RWPE2 (cell line): ENCODE measurements at places on chromosomes 3 and 15.

DNA sequence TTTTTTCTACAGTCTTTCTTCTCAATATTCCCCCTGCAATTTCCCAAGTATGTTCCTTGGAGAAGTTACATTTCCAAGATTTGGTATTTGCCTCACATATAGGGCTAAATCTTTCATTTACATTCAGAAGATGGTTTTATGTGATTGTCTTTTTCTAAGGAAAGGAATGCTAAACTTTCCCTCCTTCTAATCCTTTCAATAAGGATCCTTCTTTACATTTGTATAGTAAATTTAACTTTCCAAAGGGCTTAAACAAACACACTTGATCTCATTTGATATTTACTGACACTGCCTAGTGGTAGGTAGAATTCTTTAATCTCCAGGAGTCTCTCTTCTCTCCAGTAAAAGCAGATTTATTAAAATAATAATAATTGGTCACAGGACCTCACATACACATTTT lies 185.3 kb downstream of the LSAMP start:
- DNase-seq: no peak

GRCh38 chr3:44353355-44353924 lies 14.9 kb downstream of the TCAIM start:
- DNase-seq: no peak

DNA sequence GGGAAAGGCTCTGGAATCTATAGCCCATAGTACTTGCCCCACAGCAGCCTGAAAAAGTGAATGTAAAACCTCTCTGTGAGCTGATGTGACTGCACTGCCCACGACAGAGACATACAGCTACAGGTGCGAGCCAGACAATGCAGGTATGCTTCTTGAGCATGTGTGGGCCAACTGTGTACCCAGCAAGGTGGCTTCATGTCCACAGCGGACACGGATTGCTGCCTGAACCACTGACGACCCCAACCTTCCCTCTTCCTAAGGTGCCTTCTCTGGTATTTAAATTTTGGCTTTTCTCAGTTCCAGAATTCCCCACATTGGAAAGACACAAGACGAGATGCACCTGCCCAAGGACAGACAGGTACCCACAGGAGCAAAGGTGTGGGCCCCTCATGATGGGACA lies 65.8 kb downstream of the SCN5A start:
- no peak for DNase-seq

DNA sequence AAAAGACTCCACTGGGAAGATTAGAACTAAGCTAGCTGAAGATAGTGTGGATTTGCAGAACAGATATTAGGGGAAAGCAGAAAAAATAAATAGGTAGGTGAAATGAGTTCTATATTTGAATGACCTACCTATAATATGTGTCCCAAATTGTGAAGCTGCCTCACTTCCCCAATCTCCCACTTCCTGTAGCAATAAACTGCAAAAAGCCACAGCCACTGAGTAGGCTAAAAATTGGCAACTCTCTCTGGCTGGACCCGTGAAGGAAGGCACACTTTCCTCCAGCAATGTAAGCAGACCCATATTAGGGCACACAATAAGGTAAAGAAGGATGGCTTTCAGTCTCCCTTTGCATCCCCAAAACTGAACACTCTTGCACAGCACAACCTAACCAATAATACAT lies 43.7 kb upstream of the NECTIN3 start:
- DNase-seq: no peak

GRCh38 chr3:62201438-62202035 lies 171.8 kb downstream of the FEZF2 start:
- DNase-seq: no peak

DNA sequence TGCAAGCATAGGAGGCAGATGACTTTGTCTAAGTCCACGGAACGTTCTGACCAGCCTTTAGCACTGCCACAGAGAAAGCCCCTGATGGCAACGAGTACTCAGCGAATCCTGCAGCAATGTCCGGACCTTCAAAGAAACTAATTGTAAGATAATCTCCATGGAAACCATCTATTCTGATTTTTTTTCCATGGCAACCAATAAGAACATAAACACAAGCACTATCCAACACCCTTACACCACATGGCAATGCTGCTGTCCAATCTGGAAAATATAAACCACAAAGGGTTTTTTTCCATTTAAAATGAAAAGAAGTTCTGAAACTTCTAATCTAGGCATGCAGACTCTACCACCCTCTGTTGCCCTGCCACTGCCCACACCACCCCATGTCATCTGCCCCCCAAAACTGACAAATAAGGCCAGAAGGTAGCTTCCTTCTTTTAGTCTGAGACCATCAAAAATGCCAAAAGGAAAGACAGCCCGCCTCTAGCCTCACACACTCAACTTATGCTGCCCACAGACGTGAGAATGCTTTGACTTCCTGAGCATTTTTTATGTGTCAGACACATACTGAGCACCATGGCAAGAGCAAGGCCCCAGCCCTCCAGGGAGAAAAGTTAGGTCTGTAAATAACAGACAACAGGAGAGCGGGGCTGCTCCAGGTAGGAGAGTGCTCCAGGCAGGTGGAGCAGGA lies 44.5 kb downstream of the POC1A start:
- DNase-seq: no peak

- peak; percentile 99 for DNase-seq
Observed at GRCh38 chr15:20341901-20342600, 199.5 kb downstream of the GOLGA6L6 start.

GRCh38 chr3:124758851-124759635 lies 28.8 kb downstream of the UMPS start:
- no peak for DNase-seq
